Lung (tissue), 17 donors: ENCODE measurements at places on chromosomes 3 and 15.

DNA sequence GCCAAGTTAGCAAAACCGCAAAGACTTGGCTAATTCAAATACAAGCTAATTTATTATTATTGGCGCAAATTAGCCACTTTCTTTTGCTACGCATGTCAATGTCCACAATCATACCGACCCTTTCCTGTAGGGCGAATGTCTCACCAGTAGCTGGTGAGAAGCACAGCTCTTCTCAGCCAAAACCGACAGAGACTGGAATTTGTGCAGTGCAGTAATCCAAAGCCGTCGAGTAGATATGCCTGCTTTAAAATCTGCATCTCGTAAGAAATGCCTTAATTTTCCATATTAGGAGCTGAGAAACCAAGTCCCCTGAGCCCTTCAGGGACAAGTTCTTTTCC lies 614 bp upstream of the MINDY2 start:
- DNase-seq, result no peak

- no peak for DNase-seq
Observed at GRCh38 chr15:67361100-67361499, 106.5 kb downstream of the IQCH start.

DNA sequence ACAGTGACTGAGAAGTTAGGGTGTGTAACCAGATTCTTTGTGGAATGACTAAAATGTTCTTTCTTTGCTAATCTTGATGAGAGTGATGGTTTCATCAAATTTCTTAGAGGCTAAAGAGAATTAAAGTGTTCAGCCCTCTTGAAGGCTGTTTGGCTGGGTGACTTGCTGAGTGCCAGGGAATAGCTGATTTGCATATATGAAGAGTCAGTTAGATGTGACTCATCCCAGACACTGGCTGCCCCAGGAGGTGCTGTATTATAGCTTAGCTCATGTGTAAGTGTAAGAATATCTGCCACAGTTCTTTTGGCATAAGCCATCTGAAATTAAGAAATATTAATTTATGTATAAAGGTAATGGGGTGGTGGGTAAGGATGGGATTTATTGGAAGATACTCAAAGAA lies 535.1 kb downstream of the NLGN1 start:
- no peak for DNase-seq

DNA sequence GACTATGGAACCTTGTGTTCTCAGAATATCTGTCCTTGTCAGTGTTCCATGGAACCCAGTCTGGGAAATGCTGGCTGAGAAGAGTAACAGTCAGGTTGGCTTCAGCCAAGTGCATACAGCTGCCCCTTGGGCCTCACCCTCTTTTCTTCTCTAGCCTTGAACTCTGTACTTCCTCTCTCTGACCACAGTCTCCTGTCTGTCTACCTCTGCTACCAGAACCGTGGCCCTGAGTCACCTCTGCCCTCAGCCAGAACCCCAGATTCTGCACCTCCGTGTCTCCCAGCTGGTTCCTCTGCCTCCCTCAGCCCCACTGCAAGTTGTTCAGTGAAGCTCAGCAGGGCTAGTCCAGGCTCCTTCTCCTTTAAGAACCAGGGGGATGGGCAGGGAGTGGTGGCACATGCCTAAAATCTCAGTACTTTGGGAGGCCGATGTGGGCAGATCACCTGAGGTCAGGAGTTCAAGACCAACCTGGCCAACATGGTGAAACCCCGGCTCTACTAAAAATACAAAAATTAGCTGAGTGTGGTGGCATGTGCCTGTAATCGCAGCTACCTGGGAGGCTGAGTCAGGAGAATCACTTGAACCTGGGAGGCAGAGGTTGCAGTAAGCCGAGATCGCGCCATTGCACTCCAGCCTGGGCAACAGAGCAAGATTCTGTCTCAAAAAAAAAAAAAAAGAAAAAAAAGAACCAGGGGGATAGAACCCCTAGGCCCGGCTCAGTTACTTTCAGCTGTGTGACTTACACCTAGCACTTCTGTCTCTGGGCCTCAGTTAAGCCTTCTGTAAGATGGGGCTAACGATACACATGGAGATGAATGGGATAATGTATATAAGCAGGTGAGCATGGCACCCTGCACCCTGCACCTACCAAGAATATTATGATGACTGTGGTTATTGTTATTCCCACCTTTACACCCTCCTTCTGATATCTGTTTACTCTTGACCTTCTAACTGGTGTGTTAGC lies 24.3 kb upstream of the TATDN2 start:
- DNase-seq, result no peak

- no peak for DNase-seq
Observed at GRCh38 chr15:84659904-84660781, 2.1 kb upstream of the NMB start.

- DNase-seq, result no peak
Observed at GRCh38 chr3:144127014-144127413, 155.4 kb downstream of the DIPK2A start.

GRCh38 chr3:106425026-106425425 lies 556.2 kb upstream of the CBLB start:
- DNase-seq, result peak; percentile 97

DNA sequence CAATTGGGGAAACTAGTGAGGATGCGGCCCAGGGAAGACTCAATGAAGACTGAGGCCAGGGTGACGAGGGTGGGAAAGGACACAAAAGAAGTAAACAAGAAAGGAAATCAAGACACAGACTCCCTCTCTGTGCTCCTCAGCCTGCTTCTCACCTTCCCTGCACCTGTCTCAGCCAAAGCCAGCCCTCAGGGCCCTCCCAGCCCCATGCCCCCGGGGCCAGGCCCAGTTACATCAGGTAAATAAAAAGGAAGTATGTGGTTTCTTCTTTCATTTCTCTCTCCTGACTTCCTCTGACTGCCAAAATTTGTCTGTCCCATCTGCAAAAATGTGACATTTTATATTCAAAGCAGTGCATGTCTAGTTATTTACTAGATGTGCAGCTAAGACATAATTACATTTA lies 328.0 kb downstream of the UACA start:
- no peak for DNase-seq

DNA sequence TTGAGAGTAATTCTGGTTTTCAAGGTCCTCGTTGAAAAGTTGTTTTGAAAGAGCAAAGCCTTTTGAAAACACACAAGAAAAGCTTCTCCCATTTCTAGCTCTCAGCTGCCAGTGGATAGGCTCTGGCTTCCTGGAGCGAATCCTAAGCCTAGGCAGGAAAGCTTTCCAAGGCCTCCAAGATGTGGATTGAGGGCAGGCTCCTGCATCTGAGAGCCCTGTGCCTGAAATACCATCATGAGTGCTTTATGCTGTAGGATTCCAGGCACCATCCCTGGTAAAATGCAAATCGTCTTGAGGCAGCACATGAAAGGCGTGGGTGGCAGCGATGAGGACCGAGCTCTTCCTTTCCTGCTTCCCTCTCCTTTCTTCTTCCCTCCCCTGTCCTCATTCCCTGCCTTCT lies 60.7 kb upstream of the CORO2B start:
- no peak for DNase-seq

DNA sequence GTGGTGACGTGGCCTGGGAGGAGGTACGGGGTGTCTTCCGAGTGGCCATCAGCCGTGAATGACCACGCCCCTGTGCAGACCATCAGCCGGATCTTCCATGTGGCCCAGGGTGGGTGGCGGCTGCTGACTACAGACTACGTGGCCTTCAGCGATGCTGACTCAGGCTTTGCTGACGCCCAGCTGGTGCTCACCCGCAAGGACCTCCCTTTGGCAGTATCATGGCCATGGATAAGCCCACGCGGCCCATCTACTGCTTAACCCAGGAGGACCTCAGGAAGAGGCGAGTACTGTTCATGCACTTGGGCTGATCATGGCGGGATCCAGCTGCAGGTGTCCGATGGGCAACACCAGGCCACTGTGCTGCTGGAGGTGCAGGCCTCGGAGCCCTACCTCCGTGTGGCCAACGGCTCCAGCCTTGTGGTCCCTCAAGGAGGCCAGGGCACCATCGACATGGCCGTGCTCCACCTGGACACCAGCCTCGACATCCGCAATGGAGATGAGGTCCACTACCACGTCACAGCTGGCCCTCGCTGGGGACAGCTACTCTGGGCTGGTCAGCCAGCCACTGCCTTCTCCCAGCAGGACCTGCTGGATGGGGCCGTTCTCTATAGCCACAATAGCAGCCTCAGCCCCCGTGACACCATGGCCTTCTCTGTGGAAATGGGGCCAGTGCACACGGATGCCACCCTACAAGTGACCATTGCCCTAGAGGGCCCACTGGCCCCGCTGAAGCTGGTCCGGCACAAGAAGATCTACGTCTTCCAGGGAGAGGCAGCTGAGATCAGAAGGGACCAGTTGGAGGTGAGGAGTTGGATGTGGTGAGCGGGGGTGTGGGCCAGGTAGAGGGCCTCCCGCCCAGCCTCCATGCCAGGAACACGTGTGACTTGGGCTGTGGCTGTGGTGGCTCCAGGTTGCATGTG lies 178.4 kb downstream of the TBC1D2B start:
- no peak for DNase-seq

- peak; percentile 93 for DNase-seq
Observed at GRCh38 chr3:184320104-184320445, 5.7 kb downstream of the EIF4G1 start.

GRCh38 chr3:138405001-138405400 lies 29.4 kb upstream of the ESYT3 start:
- DNase-seq, result no peak

- no peak for DNase-seq
Observed at GRCh38 chr15:65580287-65580686, 30.6 kb downstream of the INTS14 start.

- DNase-seq, result no peak
Observed at GRCh38 chr15:90564590-90564989, 34.9 kb downstream of the CRTC3 start.

- DNase-seq, result peak; percentile 36
Observed at GRCh38 chr3:54322354-54322753, 200.0 kb downstream of the CACNA2D3 start.

GRCh38 chr3:180743813-180744590 lies 64.7 kb upstream of the CCDC39 start:
- DNase-seq, result no peak

DNA sequence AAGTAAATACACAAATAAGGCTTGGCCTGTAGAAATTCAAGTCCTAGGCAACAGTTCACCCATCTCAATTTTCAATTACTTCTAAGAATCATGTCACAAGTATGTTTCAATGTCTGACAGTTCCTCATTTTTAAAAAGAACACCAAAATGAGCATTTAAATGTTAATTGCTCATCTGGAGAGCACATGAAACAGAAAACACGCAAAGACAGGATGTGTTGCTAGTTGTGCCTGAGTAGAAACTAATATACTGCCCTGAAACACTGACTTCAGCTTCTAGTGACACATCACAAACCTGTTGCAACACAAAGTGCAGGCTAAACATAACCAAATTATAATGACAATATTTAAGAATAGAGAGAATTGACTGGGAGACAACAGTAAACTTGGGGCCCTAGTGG lies 167.3 kb upstream of the THBS1 start:
- no peak for DNase-seq

- no peak for DNase-seq
Observed at GRCh38 chr15:44087578-44088465, 107.2 kb downstream of the FRMD5 start.

GRCh38 chr3:107662124-107662507 lies 139.4 kb downstream of the BBX start:
- DNase-seq, result peak; percentile 81
